ENCODE measurements at places on chromosomes 6 and 20.
A peak's percentile ranks its signal among the peaks of the same experiment; 100 is the strongest.

GRCh38 chr6:4004249-4004648, 74.7 kb downstream of the FAM217A start:
- DNase-seq = no peak

DNA sequence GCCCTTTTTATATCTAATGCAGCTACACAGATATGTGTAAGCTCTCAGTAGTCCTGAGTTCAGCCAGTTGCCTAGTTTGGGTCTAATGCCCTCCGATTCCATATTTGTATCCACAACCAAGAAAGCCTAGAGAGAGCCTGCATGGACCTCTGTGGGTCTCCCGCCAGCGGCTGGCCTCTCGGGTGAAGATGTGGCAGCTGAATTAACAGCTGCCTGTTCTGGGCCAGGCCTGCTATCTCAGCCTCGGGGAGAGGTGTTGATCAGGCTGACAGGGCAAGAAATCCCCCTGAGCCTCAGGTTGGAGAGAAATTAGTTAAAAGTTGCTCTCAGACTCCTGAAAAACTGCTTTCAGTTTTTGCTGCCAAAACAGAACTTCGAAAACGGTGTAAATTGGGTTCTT, 19.8 kb downstream of the PTK7 start:
- DNase-seq = no peak

GRCh38 chr6:72748759-72749158, 126.9 kb downstream of the KCNQ5 start:
- DNase-seq = peak; percentile 72

- DNase-seq = no peak
These were observed 3.1 kb downstream of the LAMP5 start for GRCh38 chr20:9517297-9518162.

- no peak for DNase-seq
These were observed 17.2 kb upstream of the FOXA2 start for GRCh38 chr20:22601361-22602141.

DNA sequence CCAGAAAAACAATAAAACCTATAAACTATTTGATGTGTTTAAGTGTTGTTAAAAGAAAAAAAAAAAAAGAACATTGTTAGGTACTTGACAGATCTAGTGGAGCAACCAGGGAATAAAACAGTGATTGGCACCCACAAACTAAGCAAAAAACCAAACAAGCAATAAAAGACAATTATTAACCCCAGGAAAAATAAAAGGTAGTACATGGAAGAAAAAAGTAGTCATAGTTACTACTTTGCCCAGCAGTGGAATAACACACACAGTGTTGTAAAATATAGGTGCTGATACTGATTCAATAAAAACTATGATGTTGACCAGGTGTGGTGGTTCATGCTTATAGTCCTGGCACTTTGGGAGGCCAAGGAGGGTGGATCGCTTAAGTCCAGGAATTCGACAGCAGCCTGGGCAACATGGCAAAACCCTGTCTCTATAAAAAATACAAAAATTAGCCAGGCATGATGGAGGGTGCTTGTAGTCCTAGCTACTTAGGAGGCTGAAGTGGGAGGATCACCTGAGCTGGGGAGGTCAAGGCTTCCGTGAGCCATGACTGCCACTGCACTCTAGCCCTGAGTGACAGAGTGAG, 43.9 kb downstream of the PIGU start:
- DNase-seq = no peak

- no peak for DNase-seq
These were observed 20.1 kb downstream of the SLCO4A1 start for GRCh38 chr20:62662422-62662821.

DNA sequence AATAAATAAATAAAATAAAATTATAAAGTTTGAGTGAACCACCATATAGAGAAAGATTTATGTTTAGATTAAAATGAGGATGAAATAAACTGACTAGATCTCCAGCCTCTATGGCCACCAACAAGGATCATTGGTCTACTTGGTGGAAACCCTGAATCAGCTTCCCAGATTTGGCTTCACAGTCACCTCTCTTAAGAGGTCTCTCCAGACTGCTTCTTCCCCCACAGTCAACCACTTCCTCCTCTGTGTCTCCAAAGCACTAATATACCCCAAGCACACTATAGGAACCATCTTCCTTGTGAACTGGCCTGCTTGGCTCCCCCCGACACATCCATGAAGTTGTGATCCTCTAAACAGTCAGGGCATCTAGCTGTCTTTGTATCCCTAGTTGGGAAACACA, 529.6 kb upstream of the RNF217 start:
- no peak for DNase-seq

- no peak for DNase-seq
These were observed 1.3 kb downstream of the RNF24 start for GRCh38 chr20:4014031-4014474.

DNA sequence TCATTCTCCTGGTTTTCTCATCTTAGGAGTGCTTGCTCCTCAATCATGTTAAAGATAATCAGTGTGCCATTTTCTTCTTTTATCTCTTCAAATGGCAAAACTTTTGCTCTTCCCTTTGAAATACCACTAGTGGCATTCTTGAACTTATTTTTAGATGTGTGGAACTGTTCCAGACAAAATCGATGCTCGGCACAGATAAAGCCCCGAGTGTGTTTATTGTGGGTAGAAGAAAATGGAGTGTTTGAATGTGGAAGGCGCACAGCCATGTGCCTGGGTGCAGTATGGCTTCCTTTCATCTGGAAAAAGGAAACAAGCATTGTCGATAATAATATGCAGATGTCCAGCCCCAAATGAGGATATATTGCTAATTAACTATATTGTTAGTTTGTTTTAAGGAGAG, 42.4 kb downstream of the ISM1 start:
- DNase-seq = no peak

DNA sequence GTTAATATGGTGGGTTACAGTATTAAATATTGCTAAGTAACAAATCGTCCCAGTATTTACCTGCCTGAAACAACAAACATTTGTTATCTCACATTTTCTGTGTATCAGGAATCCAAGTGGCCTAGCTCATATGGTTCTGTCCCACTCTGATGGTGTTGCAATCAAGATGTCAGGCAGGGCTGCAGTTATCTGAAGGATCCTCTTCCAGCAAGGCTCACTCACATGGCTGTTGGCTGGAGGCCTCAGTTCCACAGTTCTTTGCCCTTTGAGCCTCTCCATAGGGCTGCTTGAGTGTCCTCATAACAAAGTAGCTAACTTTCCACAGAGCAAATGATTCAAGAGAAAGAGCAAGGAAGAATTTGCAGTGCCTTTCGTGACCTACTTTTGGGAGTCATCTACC, 17.7 kb downstream of the RAB22A start:
- no peak for DNase-seq

DNA sequence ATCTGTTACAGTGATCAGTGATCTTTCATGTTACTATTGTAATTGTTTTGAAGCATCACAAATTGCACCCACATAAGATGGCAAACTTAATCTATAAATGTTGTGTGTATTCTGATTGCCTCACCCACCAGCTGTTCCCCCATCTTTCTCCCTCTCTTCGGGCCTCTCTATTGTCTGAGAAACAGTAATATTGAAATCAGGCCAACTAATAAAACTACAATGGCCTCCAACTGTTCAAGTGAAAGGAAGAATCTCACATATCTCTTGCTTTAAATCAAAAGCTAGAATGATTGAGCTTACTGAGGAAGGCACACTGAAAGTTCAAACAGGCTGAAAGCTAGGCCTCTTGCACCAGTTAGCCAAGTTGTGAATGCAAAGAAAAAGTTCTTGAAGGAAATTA, 141.2 kb downstream of the CDK19 start:
- no peak for DNase-seq

DNA sequence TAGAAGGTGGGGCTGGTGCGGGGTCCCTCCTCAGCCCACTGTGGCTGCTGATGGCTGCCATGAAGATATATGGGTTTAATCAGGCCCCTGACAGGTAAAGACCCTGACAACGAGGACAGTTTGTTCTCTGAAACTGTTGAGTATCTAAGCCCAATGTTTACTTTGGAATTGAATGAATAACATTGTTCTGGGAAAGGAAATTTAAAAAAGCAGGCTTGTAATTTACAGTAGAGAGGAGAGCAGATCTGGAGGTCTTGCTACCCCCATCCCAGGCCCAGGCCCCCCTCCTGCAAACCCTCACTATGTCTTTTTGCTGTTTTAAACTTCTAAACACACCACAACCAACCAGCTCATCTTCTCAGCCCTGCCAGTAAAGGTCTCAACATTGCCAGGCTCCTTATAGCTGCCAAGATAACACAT, 171.3 kb downstream of the CDC5L start:
- no peak for DNase-seq

GRCh38 chr6:137754366-137754765, 112.7 kb upstream of the TNFAIP3 start:
- DNase-seq = no peak

GRCh38 chr20:17545127-17545526, 13.9 kb upstream of the BFSP1 start:
- DNase-seq = no peak

DNA sequence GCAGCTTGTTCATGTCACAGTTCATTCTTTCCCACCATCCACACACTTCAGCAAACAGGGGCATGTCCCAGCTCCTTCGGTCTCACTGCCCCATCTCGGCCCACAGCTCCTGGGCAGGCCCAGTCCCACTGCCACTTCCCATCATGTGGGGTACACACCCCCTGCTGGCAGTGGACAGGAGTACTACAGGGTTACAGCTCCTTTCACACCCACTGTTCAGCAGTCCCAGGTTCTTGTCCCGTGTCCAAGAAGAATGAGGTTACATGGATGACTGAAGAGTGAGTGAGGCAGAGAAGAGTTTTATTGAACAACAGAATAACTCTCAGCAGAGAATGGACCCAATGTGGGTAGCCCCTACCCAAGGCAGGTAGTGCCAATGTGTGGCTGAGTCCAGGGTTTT, 77.8 kb upstream of the SMLR1 start:
- no peak for DNase-seq

- DNase-seq = no peak
These were observed 97.0 kb downstream of the SMAP1 start for GRCh38 chr6:70764706-70765105.

DNA sequence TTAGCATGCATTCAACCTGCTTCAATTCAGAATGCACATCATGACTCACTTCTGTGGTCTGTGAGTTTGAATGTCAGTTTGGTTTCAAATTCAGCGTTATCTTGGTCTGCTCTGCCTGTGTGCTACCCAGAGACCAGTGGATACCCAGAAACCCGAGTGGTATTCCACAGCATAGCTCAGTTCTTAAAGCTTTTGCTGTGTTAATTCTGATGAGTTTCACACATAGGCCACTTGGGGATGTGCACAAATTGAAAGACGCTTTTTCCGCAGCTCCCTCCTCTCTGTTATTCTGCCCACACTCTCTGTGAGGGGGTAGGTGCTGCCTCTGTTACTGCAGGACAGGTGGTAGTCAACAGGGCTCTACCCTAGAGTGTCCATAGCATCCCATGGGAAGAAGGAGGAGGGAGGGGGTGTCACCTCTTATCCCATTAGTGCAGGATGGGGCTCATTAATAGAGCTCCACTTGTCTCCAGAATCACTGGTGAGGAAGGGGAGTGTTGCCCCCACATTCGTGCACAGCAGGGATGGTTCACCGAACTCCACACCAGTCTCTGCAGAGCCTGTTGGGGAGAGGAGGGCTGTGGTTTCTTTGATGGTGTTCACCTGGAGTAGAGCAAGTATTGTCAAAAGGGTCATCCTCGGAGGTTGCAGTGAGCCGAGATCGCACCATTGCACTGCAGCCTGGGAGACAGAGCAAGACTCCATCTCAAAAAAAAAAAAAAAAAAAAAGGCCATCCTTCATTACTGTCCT, 29.2 kb upstream of the SDCBP2 start:
- DNase-seq = no peak

GRCh38 chr6:137810554-137811120, 56.4 kb upstream of the TNFAIP3 start:
- no peak for DNase-seq
